Stimulated activated CD8-positive, alpha-beta memory T cell treated with anti-CD3 and anti-CD28 coated beads, Interleukin-2, amount 100 ng/mL, for 1 hour (primary cell): ENCODE measurements at places on chromosomes 2 and 18.

DNA sequence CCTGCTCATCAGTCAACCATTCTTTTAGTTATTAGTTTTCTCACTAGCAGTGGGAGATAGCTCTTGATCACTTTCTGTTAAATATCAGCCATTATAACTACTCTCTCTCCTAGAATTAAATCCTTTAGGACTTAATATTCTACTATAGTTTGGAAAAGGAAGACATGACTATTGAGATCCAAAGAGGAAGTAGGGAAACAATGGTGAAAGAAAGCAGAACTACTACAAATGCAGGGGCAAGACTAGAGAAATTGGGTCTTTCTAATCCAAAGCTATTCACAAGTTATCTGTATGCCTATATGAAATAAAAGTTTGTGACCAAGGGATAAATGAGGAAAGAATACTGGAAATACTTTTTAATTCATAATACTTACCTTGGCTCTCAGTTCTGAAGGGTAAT, 65.1 kb downstream of the SRBD1 start:
- DNase-seq = no peak

DNA sequence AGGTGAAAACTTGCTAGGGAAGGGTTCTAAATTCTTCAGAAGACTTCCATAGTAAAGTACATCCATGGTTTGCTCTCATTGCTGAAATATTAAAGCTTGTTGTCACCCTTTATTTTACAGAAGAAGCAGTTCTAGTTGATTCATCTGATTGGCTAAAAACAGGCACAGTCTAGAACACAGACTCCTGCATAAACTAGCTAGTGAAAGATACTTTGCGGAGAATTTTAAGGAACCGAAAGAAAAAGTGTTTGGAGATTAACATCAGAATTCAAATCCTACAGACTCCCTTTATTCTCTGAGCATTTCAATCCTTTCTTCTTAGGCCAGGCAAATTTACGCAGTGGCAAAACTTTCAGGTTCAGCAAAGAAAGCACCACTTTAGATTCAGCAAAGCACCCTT, 1076.5 kb upstream of the ZEB2 start:
- DNase-seq = no peak

DNA sequence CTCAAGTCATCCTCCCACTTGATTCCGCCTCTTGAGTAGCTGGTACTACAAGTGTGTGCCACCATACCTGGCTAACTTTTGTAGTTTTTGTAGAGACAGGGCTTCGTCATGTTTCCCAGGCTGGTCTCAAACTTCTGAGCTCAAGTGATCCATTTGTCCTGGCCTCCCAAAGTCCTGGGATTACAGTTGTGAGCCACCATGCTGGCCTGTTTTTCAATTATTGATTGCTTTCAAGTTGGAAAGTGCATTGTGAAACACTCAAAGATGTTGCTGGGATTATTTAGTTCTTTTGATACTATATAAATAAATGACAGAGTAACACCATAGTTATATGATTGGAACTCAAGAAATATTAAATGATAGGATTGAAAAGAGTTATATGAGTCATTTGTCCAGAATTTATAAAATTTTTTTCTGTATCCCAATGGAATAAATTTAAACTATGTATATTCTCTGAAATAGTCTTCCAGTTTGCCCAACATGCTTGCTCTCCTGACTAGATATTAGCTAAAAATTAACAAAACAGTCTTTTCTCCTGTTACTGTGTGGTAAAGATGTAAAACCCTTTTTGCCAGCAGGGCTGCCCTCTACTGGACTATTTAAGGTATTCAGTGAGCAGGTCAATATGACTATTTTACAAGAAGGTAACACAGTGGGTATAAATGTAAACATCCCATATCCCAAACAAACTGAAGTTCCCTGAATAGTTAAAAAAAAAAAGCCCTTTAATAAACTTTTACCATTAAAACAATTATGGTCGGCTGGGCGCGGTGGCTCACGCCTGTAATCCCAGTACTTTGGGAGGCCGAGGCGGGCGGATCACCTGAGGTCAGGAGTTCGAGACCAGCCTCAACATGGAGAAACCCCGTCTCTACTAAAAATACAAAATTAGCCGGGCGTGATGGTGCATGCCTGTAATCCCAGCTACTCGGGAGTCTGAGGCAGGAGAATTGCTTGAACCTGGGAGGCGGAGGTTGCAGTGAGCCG, 42.7 kb downstream of the ACSL3 start:
- DNase-seq = no peak

- DNase-seq = no peak
Observed at GRCh38 chr2:3257166-3257565, 120.5 kb downstream of the EIPR1 start.

DNA sequence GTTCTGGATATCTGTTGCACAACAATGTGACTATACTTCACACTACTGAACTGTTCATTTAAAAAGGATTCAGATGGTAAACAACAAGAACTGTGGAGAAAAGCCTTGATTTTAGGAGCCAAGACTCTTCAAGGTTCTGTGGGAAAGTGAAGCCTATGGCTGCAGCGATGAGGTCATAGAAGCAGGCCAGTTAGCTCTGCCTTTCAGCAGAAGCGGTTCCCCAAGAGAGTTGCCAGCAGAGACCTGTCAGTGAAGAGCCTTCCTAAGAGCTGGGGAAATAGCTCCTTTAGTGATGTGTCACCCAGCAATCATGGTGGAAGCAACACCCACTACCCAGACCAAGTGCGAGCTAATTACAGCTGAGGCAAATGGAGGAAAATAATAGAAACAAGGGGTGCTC, 346.5 kb upstream of the ETAA1 start:
- DNase-seq = no peak

DNA sequence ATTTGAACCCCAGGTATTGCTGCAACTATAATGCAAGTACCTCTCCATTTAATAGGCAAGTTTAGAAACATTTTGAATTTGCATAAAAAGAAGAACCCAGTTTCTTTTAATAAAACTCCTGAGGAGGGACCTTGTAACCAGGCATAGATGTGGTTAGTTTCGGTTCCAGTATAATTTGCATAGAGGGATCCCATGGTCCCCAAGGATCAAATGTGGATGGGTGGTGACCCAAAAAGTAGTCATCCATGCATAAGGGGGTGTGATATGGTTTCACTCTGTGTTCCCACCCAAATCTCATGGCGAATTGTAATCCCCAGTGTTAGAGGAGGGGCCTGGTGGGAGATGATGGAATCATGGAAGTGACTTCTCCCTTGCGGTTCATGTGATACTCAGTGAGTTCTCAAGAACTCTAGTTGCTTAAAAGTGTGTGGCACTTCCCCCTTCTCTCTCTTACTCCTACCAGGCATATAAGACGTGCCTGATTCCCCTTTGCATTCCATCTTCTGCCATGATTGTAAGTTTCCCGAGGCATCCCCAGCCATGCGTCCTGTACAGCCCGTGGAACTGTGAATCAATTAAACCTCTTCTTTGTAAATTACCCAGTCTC, 40.2 kb upstream of the SKA1 start:
- no peak for DNase-seq

GRCh38 chr2:139020287-139020686, 240.1 kb upstream of the NXPH2 start:
- DNase-seq = no peak

GRCh38 chr2:171225302-171225980, 64.7 kb upstream of the TLK1 start:
- no peak for DNase-seq

DNA sequence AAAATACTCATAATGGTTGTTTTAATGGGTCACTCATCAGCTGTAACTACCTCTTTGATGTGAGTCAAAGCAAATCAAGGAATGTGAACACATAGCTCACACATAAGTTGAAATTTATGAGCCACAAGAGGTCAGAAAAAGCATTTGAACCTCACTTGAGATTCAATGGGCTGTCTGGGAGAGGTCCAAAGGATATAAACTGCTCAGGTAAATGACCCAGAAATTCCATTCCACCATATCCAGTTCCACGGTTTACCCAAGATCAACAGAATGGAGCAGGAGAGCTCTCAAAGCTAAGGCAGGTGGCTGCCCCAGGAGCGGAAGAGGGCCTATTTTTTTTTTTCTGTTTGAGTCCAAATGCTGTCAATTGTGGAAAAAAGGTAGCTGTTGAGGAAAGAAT, 464.1 kb downstream of the TNS1 start:
- DNase-seq = no peak

- DNase-seq = no peak
Observed at GRCh38 chr2:111671426-111672150, 212.4 kb downstream of the ANAPC1 start.

DNA sequence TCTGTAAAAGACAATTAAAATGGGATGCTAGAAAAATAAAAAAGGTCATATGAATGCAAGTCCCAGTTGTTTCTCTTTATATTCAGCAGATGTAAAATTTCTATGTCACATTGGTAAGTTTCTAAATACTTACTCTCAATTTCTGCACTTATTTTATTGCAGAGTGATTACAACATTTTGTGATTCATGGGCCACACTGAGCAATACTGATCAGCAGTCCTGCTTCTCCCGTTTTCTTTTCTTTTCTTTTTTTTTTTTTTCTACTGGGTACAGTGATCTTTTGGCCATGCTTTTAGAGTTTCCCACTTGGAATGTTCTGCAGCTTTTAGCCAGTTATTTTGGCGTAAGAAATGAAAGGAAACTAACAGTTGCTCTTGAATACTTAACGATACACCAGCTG, 38.8 kb downstream of the LIMS1 start:
- DNase-seq = no peak

DNA sequence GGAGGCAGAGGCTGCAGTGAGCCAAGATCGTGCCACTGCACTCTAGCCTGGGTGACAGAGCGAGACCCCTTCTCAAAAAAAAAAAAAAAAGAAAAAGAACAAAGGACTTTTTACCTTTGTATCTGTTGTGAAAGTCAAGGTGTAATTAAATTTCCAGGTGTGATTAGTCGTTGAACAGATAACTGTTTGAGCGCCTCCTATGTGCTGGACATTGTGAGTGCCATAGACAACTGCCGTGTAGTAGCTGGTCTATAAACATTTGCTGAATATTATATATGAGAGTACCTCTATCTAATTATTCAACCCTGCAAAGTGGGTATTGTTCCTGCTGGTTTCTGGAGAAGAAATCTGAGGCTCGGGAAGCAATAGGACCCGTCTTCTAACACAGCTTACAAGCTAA, 71.8 kb downstream of the ASAP2 start:
- no peak for DNase-seq

- no peak for DNase-seq
Observed at GRCh38 chr2:232688201-232688600, 8.9 kb upstream of the GIGYF2 start.

GRCh38 chr18:377088-377487, 109.2 kb upstream of the THOC1 start:
- DNase-seq = no peak

GRCh38 chr18:11909591-11910026, 1.5 kb upstream of the MPPE1 start:
- DNase-seq = no peak

- no peak for DNase-seq
Observed at GRCh38 chr2:150480241-150480640, 7.2 kb downstream of the RND3 start.

DNA sequence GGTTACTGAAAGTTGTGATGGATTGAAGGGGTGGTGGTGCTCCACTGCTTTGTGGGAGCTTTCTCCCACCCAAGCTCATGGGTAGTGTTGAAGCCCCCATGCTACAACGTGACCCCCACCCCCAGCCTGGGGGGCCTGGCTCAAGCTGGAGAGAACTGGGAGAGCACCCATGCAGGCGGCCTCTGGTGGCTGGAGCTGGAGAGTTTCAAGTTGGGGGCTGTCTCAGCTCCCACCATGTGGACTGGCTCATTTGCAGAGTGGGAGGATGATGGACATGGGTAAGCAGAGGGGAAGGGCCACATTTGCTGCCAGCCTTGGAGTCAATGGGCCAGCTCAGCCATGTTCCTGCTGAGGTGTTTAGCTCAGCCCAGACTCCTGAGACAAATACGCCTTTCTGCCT, 62.8 kb downstream of the INPP4A start:
- DNase-seq = no peak

GRCh38 chr18:59432803-59433597, 73.9 kb upstream of the LMAN1 start:
- no peak for DNase-seq

GRCh38 chr2:181120625-181121024, 140.2 kb downstream of the UBE2E3 start:
- DNase-seq = no peak

DNA sequence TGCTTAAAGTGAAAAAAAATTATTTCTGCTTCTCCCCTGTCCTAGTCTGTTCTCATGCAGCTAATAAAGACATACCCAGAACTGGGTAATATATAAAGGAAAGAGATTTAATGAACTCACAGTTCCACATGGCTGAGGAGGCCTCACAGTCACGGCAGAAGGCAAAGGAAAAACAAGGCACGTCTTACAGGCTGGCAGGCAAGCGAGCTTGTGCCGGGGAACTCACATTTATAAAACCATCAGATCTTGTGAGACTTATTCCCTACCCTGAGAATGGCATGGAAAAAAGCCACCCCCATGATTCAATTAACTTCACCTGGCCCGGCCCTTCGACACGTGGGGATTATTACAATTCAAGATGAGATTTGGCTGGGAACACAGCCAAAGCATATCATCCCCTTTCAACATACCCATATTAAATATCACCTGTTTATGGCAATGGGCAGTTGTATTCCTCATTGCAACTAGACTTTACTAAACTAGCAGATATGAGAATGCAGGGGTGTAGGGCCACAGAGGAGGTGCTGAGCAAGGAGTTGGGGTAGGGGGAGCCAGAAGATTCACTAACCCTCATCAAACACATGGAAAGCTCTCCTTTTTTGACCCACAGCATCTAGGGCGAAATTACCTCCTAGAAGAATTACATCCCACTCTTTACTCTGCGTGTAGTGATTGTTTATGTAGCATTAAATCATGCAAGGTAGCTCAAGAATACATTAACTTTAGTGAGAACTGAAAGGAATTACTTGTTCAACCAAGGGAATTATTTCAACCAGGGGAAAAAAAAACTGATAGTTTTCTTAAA, 183.3 kb upstream of the DOK6 start:
- no peak for DNase-seq

GRCh38 chr2:117551858-117552257, 262.6 kb upstream of the DDX18 start:
- no peak for DNase-seq

- no peak for DNase-seq
Observed at GRCh38 chr18:76347341-76347740, 147.7 kb downstream of the ZNF516 start.

DNA sequence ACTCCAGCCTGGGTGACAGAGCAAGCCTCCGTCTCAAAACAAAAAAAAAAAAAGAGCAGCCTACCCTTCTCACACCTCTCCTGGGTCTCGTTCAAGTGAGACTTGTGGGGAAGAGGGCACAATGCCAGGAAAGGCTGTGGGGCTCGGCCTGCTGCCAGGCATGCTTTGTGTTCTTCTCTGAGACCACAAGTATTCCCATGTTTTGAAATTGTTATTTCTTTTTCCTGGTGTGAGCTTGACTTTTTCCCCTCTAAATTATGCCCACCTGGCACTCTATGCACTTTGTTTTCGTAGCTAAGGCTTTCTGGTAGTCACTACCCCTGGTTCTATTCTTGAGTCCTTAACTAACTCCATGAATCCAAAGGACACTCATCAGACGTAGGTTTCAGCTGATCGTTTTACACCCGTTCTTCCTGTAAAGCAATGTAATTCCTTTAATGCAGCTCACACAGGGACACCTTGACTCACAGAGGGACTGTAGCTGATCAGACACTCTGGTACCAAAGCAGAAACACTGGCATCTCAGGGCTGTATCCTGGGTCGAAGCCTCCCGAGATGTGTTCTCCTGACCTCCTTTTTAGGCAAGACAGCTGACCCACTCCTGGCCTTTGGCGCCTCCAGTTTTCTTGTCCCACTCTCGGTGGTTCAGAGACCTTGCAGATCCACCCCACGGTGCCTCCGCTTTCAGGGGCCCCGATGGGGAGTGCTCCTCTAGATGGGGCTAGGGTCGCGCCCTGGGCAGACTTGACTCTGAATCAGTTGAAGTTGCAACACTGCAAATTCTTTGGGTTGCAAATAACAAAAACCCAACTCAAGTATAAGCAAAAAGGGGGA, 193.3 kb upstream of the AGAP1 start:
- no peak for DNase-seq
